ENCODE measurements at places on chromosomes 5 and 9.
A peak's percentile ranks its signal among the peaks of the same experiment; 100 is the strongest.

DNA sequence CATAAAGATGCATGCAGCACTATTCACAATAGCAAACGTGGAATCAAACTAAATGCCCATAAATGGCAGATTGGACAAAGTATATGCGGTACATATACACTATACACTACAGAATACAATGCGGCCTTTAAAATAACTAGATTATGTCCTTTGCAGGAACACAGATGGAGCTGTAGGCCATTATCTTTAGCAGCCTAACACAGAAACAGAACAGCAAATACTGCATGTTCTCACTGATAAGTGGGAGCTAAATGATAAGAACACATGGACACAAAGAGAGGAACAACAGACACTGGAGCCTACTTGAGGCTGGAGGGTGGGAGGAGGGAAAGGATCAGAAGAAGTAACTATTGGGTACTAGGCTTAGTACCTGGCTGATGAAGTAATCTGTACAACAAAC lies 758.2 kb downstream of the TLE1 start:
- H3K4me1 ChIP-seq = no peaks in the 10 kb centered on the region
- no peaks in the 10 kb centered on the region for H3K27me3 ChIP-seq
- H3K36me3 ChIP-seq = no peaks in the 10 kb centered on the region

DNA sequence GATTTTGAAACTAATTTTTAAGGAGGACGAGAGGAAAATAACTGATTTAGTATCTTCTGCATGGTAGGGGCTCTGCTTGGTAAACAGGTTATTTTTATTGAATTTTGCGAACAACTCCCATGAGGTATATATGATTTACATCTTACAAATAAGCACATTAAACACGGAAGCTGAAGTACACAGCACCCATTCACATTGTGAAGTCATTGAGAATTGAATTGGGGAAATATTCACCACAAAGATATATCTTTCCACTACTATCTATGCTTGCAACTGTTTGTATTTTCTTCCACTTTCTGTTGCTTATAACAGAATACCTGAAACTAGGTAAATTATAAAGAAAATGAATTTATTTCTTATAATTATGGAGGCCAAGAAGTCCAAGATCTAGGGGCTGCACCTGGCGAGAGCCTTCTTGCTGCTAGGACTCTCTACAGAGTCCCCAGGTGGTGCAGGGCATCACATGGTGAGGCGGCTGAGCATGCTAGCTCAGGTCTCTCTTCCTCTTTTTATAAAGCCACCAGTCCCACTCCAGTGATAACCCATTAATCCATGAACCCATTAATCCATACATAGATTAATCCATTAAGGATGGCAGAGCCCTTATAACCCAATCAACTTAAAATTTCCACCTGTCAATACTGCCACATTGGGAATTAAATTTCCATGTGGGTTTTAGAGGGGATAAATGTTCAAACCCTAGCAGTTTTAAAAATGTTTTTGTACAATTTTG lies 79.0 kb upstream of the ZNF608 start:
- H3K27ac ChIP-seq = peak overlapping the region; percentile 51
- DNase-seq = no peak
- H3K4me1 ChIP-seq = no peaks in the 10 kb centered on the region
- no peaks in the 10 kb centered on the region for H3K27me3 ChIP-seq
- no peaks in the 10 kb centered on the region for H3K36me3 ChIP-seq
- no peak overlapping the region for H3K4me3 ChIP-seq

DNA sequence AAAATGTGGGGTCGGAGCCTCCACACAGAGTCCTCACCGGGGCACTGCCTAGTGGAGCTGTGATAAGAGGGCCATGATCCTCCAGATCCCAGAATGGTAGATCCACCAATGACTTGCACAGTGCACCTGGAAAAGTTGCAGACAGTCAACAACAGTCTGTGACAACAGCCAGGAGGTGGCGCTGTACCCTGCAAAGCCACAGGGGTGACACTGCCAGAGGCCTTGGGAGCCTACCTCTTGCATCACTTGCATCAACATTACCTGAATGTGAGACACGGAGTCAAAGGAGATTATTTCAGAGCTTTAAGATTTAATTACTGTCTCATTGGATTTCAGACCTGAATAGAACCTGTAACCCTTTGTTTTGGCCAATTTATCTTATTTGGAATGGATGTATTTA lies 614.1 kb upstream of the CDH9 start:
- H3K4me3 ChIP-seq = no peak overlapping the region
- no peaks in the 10 kb centered on the region for H3K27me3 ChIP-seq
- H3K4me1 ChIP-seq = no peaks in the 10 kb centered on the region
- H3K27ac ChIP-seq = no peak overlapping the region
- DNase-seq = no peak

DNA sequence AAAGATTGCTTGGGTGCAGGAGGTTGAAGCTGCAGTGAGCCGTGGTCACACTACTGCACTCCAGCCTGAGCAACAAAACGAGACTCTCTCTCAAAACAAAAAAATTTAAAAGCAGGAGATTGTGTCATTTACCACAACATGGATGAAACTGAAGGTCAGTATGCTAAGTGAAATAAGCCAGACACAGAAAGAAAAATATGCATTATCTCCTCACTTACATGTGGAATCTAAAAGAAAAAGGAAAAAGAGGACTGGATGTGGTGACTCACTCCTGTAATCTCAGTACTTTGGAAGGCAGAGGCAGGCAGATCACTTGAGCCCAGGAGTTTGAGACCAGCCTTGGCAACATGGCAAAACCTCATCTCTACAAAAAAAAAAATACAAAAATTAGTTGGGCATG lies 146.8 kb upstream of the DAPK1 start:
- H3K4me1 ChIP-seq = no peaks in the 10 kb centered on the region
- no peak overlapping the region for H3K4me3 ChIP-seq
- no peak overlapping the region for H3K27ac ChIP-seq
- DNase-seq = no peak
- H3K27me3 ChIP-seq = no peaks in the 10 kb centered on the region

DNA sequence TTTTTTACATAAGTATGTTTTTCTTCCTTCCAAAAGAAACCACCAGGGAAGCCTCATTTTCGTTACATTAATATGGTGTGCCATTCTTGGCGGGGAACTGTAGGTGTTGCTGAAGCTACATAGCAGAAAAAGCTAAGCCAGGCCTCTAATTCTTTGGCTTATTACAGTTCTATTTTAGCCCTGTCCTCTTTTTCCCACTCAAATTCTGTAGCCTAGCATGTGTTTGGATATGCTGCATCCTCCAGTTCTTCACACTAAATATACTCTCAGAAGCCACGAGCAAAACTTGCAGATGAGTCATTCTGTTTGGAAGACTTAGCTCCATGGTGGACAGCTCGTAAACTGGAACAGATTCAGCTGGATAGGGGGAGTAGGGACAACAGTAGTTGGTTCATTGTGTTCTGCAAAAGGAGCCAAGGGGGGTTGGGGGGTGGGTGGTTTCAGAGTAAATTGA lies 369.4 kb downstream of the TMEM161B start:
- no peak for DNase-seq
- H3K4me3 ChIP-seq = no peak overlapping the region
- no peaks in the 10 kb centered on the region for H3K36me3 ChIP-seq
- no peaks in the 10 kb centered on the region for H3K4me1 ChIP-seq
- H3K27me3 ChIP-seq = no peaks in the 10 kb centered on the region
- H3K27ac ChIP-seq = peak overlapping the region; percentile 69

GRCh38 chr9:82424599-82425120 lies 436.1 kb downstream of the SPATA31D1 start:
- no peak overlapping the region for H3K4me3 ChIP-seq
- H3K27ac ChIP-seq = no peak overlapping the region
- H3K4me1 ChIP-seq = no peaks in the 10 kb centered on the region

DNA sequence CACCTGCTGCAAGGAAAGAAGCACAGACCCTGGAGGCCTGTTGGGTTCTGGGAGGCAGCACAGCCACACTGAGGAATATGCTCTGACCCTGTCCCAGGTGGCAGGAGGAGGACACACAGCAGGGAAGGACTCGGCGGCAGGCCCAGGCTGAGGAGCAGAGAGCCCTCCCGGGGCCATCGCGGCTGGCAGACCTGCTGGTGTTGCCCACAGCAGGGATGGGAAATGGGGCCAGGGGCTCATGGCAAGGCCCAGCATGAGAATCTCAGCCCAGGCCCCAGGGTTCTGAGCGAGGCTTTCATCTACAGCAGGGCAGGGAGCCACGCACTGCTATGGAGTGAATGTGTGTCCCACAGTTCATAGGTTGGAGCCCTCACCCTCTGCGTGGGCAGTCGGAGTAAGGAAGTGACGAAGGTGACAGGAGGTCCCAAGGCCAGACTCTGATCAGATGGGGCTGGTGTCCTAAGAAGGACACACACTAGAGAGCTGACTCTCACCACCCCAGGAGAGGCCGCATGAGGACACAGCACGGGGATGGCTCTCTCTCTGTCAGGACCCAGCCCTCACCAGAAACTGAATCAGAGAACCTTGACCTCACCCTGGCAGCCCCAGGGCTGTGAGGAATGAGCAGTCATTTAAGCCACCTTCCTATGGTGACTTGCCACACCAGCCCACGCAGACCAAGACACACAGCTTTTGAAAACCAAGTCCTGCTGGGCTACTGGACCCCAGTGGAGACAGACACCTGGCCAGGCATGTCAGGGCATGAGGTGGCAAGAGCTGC lies 10.3 kb upstream of the GPSM1 start:
- no peak overlapping the region for H3K4me3 ChIP-seq
- no peak for DNase-seq
- H3K27ac ChIP-seq = no peak overlapping the region

GRCh38 chr9:96241391-96241809 lies 60.6 kb downstream of the HSD17B3 start:
- no peak overlapping the region for H3K4me3 ChIP-seq
- no peaks in the 10 kb centered on the region for H3K4me1 ChIP-seq
- H3K27ac ChIP-seq = no peak overlapping the region
- no peaks in the 10 kb centered on the region for H3K27me3 ChIP-seq

DNA sequence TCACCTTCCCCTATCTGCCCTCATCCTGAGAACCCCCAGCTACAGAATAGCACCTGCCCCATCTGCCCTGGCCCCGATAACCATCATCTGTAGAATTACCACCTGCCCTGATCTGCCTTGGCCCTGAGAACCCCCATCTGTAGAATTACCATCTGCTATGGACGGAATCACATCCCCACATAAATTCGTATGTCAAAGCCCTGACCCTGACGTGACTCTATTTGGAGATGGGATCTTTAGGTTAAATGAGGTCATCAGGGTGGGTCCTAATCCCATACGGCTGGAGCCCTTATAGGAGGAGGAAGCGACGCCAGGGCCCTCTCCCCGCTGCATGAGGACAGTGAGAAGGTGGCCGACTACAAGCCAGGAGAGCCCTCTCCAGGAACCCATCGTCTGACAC lies 32.6 kb downstream of the SARDH start:
- no peaks in the 10 kb centered on the region for H3K27me3 ChIP-seq
- H3K36me3 ChIP-seq = no peaks in the 10 kb centered on the region
- no peak overlapping the region for H3K27ac ChIP-seq
- no peak for DNase-seq
- no peaks in the 10 kb centered on the region for H3K4me1 ChIP-seq

GRCh38 chr9:37503736-37504135 lies 18.0 kb downstream of the POLR1E start:
- no peak for DNase-seq
- H3K36me3 ChIP-seq = no peaks in the 10 kb centered on the region
- no peaks in the 10 kb centered on the region for H3K27me3 ChIP-seq
- H3K27ac ChIP-seq = no peak overlapping the region
- H3K4me1 ChIP-seq = no peaks in the 10 kb centered on the region

DNA sequence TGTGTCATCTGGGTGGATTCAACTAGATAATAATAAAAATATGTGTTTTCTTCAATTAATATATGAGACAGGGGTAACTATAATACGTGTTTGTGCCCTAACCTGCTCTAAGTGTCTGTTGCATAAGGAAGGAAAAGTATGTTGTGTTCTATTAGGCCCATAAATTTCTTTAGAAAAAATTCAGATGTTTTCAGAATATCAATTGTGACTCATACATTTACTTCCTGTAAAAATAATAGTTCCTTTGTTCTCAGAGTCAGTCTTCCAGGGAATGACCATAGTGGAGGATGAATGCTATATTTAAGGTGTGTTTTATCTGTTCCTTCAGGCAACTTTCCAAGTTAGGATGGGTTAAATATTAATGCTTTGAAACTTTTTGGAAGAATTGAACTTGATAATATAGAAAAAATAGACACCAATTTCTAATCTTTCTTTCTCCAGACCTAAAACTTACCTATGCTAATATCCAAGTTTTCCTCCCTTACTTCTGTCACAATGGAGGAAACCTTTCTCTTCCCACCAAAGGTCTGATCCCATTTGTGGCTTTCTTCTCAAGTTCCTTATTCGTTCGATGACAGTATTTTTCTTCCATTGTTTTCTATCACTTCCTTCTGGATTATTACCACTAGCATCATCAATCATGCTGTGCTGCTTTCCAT lies 49.9 kb downstream of the ISL1 start:
- H3K4me1 ChIP-seq = no peaks in the 10 kb centered on the region
- H3K4me3 ChIP-seq = no peak overlapping the region
- H3K27ac ChIP-seq = no peak overlapping the region
- no peaks in the 10 kb centered on the region for H3K36me3 ChIP-seq

DNA sequence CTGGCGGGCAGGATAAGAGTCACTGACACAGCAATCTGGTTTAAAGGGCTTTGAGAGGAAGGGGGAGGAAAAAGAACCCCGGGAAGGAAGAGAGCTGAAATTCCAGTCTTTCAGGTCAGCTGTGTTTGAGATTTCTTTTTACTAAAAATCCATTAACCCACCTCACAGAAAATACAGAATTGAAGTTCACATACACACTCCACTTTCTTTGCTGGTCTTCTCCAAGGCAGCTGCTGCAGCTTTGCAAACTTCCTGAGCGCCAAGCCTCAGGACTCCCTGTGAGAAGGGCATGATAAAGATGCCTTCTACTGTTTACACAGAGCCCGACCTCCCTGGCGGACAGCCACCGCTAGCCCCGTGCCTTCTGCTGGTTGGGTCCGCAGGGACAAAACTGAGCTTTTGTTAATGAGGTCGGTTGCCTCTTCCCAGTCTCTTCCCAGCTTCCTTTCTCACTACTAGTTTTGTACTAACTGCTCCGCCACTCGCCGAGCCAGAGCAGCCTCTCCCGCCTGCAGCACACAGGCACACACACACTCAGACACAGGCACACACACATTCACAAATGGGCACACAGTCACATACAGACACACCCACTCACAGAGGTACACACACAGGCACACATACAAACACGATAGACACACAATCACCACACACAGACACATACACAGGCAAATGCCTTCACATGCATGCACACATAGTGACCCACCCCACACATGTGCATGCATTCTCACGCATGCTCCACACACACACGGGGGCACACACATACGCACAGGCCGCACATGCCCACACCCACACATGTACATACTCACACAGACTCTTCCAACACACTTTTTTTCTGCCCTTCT lies at the start of gene FREM1:
Gene FREM1, minus strand, starts transcription at position 468 of the 845 bp plus-strand sequence. CDS start 41,451 bp downstream, outside the sequence.
- DNase-seq = peak; percentile 56
- peak within 1 kb of the TSS; percentile 81 for H3K27ac ChIP-seq
- H3K4me1 ChIP-seq = no peaks in the 10 kb centered on the region
- H3K27me3 ChIP-seq = no peaks in the 10 kb centered on the region

GRCh38 chr5:124746916-124747790 lies 714 bp upstream of the ZNF608 start:
- H3K27me3 ChIP-seq = no peaks in the 10 kb centered on the region
- no peaks in the 10 kb centered on the region for H3K36me3 ChIP-seq
- peak overlapping the region; percentile 50 for H3K4me3 ChIP-seq
- DNase-seq = peak; percentile 74
